CD4-positive, CD25-positive, alpha-beta regulatory T cell (primary cell): ENCODE measurements at places on chromosomes 7 and 10. TPM values are rescaled to one million over a fixed set of nuclear protein-coding genes. Genes with fewer than 3 reads are reported as not detected.
A peak's percentile ranks its signal among the peaks of the same experiment; 100 is the strongest.

Gene HELLS
- 47.7 TPM for total RNA-seq

DNA sequence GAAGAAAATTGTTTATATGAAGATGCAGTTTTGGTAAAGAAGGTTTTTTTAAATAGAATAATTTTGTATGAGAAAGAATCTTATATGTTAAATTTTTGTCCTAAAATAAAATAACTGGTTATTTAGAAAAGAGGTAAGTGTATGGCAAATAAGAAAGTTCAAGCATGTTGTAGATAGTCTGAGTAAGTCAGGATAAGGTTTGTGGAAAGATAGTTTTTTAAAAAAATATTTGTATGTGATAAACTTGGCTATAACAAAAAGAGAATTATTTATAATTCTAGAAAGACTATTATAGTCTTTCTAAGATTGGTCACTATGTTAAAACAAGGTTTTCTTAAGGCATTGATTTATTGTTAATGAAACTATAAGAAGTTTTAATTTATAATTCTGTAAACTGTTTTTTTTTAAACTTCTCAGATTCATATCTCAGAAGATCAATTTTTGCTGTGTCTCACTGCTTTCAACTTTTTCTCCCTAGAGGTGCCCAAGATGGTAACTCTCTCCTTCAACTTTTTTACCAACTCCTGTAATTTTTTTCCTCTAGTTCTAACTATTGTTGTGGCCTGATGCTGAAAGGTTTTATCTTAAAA lies 698.6 kb downstream of the CCSER2 start:
- no peaks in the 10 kb centered on the region for H3K4me1 ChIP-seq
- no peak overlapping the region for H3K4me3 ChIP-seq
- H3K27me3 ChIP-seq, result no peaks in the 10 kb centered on the region
- DNase-seq, result no peak

- H3K4me1 ChIP-seq, result no peaks in the 10 kb centered on the region
- no peak for DNase-seq
- no peaks in the 10 kb centered on the region for H3K27me3 ChIP-seq
- no peak overlapping the region for H3K4me3 ChIP-seq
- H3K27ac ChIP-seq, result no peak overlapping the region
These were observed 80.7 kb upstream of the EMX2 start for GRCh38 chr10:117461766-117462423.

Gene HOXA1
- 1.4 TPM for total RNA-seq

- no peak overlapping the region for H3K27ac ChIP-seq
- no peak for DNase-seq
- no peaks in the 10 kb centered on the region for H3K27me3 ChIP-seq
- no peaks in the 10 kb centered on the region for H3K4me1 ChIP-seq
- H3K36me3 ChIP-seq, result no peaks in the 10 kb centered on the region
These were observed 299.8 kb downstream of the HGF start for GRCh38 chr7:81469869-81470723.

- H3K36me3 ChIP-seq, result no peaks in the 10 kb centered on the region
- peak overlapping the region; percentile 20 for H3K27ac ChIP-seq
- DNase-seq, result peak; percentile 38
- peak overlapping the region; percentile 62 for H3K4me3 ChIP-seq
- H3K4me1 ChIP-seq, result peaks cover 11% of the 10 kb centered on the region
These were observed 563 bp upstream of the JMJD1C start for GRCh38 chr10:63466144-63466935.

Gene LRRTM3
- not detected for total RNA-seq

GRCh38 chr7:37035631-37036030 lies 311.3 kb upstream of the AOAH start:
- H3K27ac ChIP-seq, result no peak overlapping the region
- H3K4me1 ChIP-seq, result no peaks in the 10 kb centered on the region
- H3K27me3 ChIP-seq, result no peaks in the 10 kb centered on the region
- H3K36me3 ChIP-seq, result peaks cover 29% of the 10 kb centered on the region

DNA sequence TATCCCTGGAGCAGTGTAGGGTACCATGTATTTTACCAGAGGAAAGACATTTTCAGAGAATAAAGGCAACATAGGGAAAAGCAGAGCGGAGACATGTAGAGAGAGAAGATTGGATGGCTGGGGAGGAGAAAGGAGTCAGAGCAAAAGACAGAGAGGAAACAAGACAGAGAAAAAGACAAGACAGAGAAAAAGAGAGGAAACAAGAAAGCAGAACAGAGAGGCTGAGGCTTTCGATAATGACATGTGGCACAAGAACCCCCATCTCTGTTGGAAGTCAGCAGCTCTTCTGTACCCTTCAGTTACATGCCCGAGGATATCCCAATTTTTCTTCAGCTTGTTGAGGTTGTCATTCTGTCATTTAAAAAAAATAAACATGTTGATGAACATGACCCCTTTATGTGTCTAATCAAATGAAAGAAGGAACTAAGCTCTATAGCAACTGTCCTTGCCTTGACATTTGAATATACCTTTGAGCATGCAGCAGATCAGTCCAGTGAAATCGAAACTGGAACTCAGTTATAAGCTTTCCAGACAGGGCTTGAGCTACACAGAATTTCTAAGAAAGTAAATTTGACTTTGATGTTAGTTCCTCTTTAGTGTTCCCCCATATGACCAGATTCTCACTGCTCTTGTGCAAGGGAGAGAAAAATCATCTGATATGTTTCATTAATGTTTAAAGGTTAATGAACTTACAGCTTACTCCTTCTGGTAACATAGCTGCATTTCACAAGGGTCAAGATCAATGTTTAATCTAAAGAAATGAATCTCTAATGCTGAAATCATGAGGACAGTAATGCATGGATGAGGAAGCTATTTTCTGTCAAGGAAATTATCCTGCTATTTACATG lies 75.1 kb upstream of the SP4 start:
- no peaks in the 10 kb centered on the region for H3K27me3 ChIP-seq
- H3K27ac ChIP-seq, result peak overlapping the region; percentile 75
- peaks cover 59% of the 10 kb centered on the region for H3K4me1 ChIP-seq

GRCh38 chr7:112869111-112869774 lies 79.0 kb upstream of the TMEM168 start:
- peak; percentile 24 for DNase-seq
- H3K4me1 ChIP-seq, result peaks cover 6% of the 10 kb centered on the region
- H3K27ac ChIP-seq, result no peak overlapping the region
- H3K36me3 ChIP-seq, result no peaks in the 10 kb centered on the region
- no peak overlapping the region for H3K4me3 ChIP-seq

GRCh38 chr7:123748171-123748733 lies 551 bp downstream of the WASL start:
- H3K4me1 ChIP-seq, result peaks cover 34% of the 10 kb centered on the region
- H3K4me3 ChIP-seq, result peak overlapping the region; percentile 95
- no peaks in the 10 kb centered on the region for H3K36me3 ChIP-seq

DNA sequence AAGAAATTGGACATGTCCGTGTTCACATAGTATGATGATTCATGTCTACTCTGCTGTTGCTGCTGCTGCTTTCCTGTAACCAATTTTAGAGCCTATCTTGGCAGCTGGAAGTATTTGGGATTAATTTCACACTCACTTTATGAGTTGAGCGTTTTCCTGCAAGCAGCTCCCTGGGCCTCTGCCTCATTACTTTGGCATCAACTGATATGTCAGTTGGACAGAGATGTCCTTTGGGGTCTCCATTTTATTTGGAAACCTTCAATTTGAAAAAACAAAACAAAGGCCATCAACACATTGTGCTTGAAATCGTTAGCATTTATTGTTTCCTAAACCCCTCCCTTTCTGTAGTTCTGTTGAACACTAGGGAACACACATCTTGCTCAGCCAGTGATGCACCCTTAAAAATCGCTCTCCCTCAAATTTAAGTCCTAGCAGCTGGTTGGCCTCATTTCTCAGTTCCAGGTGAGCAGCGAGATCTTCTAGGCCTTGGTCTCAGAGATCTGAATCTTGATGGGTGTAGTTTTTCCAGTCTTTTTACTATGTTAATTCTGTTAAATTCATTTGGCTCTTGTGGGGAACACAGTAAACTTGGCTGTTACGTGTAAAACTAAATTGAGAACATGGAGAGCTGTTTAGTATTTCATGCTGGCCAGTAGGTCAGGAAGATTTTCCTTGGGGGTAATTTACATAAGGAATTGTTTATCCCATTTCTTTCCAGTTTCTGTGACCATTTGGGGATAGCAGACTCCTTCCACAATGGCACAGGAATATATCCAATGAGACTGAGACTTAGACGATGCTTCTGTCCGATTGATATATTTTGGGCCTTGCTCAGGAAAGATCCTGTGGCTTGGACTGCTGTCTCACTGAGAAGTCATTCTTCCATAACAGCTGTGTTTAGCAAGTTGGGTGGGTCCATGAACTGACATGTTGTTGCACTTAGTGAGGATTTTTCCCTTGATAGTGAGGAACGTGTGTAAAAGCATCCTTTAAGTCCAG lies 371.6 kb downstream of the BBS9 start:
- H3K36me3 ChIP-seq, result no peaks in the 10 kb centered on the region
- no peaks in the 10 kb centered on the region for H3K27me3 ChIP-seq
- H3K4me3 ChIP-seq, result no peak overlapping the region

DNA sequence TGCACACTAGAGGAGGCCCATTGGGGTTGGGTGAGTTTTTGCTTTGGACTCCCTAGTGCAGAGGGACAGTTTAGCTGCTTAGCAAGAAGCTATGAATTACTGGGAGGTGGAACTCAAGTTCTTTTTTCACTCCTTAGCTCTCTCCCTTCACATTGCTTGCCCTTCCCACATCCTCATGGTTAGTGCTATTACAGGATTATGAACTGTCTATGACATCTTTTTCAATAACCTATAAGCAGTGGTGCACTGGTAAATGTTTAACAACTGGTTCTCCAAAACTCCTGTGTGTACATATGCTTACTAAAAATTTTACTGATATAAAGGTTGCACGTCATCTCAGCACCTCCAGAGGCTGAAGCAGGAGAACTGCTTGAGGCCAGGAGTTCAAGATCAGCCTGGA lies 6.2 kb downstream of the SSMEM1 start:
- H3K27me3 ChIP-seq, result peaks cover 7% of the 10 kb centered on the region
- H3K36me3 ChIP-seq, result no peaks in the 10 kb centered on the region
- no peak overlapping the region for H3K4me3 ChIP-seq
- no peak overlapping the region for H3K27ac ChIP-seq

- no peak for DNase-seq
- H3K27ac ChIP-seq, result no peak overlapping the region
- H3K36me3 ChIP-seq, result no peaks in the 10 kb centered on the region
- no peaks in the 10 kb centered on the region for H3K27me3 ChIP-seq
- H3K4me3 ChIP-seq, result no peak overlapping the region
These were observed 102.1 kb upstream of the ABCB5 start for GRCh38 chr7:20513341-20513740.

Gene RARRES2
- not detected for total RNA-seq

DNA sequence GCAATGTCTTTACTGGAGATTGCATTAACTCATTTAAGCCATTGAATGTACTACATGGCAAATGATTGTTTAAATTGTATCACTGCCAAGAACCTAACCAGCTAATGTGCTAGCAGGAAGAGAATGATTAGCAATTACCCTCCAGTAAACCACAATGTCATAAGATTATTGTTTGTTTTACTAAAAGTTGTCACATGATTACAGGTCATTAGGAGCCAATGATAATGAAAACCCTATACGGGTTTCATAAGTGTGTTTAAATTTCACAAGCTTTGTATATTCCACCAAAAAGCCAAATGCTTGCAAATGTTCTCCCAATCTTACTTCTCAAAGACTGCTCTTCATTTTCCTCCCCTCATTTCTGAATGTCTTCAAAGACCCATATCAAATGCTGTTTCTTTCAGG lies 76.5 kb upstream of the PPP1R3C start:
- H3K36me3 ChIP-seq, result no peaks in the 10 kb centered on the region
- DNase-seq, result no peak
- no peaks in the 10 kb centered on the region for H3K4me1 ChIP-seq
- no peak overlapping the region for H3K4me3 ChIP-seq

DNA sequence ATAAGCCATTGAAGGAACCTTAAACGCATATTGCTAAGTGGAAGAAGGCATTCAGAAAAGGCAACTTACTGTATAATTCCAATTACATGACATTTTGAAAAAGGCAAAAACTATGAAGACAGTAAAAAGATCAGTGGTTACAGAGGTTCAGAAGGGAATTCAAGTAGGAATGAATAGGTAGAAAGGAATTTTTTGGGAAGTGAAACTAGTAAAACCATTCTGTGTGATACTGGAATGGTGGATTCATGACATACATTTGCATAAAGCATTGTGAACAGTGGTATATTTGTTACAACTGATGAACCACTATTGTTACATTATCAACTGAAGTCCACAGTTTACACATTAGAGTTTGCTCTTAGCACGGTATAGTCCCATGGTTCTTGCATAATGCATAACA lies 114.2 kb upstream of the GPR22 start:
- peaks cover 28% of the 10 kb centered on the region for H3K36me3 ChIP-seq
- no peaks in the 10 kb centered on the region for H3K4me1 ChIP-seq
- H3K4me3 ChIP-seq, result no peak overlapping the region
- DNase-seq, result no peak
- H3K27ac ChIP-seq, result no peak overlapping the region

GRCh38 chr7:42348071-42348470 lies 111.1 kb upstream of the GLI3 start:
- no peaks in the 10 kb centered on the region for H3K27me3 ChIP-seq
- H3K27ac ChIP-seq, result no peak overlapping the region

- peak overlapping the region; percentile 76 for H3K27ac ChIP-seq
- H3K27me3 ChIP-seq, result no peaks in the 10 kb centered on the region
- peaks cover 99% of the 10 kb centered on the region for H3K4me1 ChIP-seq
- no peak for DNase-seq
- H3K4me3 ChIP-seq, result peak overlapping the region; percentile 83
These were observed 58.3 kb downstream of the PIP4K2A start for GRCh38 chr10:22656036-22656435.

- no peak overlapping the region for H3K27ac ChIP-seq
- DNase-seq, result no peak
- no peaks in the 10 kb centered on the region for H3K4me1 ChIP-seq
- H3K27me3 ChIP-seq, result no peaks in the 10 kb centered on the region
These were observed 4.5 kb downstream of the FAM20C start for GRCh38 chr7:196778-197321.

Gene NKX1-2
- not detected for total RNA-seq

Gene RNF148
- not detected for total RNA-seq
